ENCODE measurements at places on chromosomes 3 and 15.

DNA sequence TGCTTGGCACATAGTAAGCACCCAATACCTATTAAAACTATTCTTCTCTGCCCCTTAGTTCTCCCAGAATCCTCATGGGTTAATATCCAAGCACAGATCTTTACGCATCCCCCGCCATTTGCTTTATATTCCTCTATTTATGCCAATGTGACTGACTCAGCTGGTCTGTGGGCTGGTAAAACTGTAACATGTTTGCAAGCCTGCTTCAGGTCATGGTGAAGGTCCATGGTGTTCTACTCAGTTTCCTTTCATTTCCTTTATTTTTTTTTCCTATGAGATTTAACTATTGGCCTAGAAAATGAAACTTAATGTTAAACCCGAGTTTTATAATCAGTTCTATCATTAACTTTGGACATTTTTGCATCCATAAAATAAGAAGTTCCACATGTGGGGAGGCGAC, 47.0 kb downstream of the FRMD4B start:
- no peak for DNase-seq

DNA sequence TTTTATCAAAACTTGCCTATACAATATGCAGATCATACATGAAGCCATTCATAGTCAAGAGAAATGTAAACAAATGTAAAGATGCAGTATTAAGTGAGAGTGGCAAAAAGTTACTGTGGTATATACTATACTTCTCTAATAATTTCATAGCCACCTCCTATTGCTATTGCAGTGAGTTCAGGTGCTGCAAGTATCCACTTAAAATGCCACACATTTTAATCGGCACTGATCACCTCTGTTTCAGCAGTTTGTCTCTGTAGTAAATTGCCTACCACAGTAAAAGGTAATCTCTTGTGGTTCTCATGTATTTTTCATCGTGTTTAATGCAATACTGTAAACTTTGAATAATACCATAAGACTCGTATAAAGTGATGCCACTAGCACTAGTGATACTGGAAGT, 20.4 kb upstream of the FAH start:
- no peak for DNase-seq

DNA sequence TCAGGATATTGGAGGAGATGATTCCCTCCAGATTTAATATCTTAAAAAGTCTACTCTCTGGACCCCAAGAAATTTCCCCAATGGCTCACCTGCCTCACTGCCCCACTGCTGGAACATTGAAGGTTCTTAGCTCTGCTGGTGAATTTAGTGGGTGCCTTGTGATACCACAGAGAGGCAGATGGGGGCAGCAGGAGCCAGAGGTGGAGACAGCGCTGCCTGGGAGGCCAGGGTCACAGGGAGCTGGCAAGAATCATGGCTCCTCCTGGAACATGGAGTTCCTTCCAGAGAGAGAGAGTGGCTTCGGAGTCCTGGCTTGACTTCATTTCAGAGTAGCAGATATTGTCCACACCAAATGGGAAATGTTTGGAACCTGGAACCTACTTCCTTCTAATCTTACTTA, 263.5 kb upstream of the CFAP20DC start:
- peak; percentile 2 for DNase-seq

- DNase-seq: no peak
These were observed 67.5 kb upstream of the TJP1 start for GRCh38 chr15:29889542-29890329.

DNA sequence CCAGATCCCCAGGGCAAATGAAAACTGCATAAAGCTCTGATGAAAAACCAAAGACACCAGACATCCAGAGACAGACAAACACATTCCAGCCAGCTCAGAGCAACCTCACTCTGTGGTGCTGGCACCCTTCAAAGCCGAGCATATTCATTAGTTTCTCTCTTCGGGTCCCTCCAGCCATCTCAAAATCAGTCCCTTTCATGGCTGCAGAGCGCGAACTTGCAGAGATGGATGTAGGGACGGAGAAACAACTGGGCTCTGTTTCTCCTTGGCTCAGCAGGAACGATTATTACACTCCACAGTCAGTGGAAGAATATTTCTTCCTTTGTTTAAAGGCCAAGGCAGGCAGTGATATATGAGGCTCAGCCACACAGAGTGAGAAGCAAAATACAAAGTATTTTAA, 50.4 kb upstream of the SYN2 start:
- no peak for DNase-seq

- no peak for DNase-seq
These were observed 93.1 kb upstream of the SLC6A11 start for GRCh38 chr3:10722911-10723310.

DNA sequence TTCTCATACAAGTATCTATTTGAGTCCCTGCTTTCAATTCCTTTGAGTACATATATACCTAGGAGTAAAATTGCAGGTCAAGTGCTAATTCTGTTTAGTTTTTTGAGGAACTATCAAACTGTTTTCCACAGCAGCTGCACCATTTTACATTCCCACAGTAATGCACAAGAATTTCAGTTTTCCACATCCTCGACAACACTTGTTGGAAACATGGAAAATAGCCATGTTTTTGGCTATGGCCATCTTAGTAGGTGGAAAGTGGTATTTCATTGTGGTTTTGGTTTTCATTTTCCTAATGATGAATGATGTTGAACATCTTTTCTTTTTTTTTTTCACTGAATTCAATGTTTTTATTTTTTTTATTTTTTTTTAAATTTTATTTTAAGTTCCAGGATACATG, 44.4 kb upstream of the TNFAIP8L3 start:
- DNase-seq: no peak

DNA sequence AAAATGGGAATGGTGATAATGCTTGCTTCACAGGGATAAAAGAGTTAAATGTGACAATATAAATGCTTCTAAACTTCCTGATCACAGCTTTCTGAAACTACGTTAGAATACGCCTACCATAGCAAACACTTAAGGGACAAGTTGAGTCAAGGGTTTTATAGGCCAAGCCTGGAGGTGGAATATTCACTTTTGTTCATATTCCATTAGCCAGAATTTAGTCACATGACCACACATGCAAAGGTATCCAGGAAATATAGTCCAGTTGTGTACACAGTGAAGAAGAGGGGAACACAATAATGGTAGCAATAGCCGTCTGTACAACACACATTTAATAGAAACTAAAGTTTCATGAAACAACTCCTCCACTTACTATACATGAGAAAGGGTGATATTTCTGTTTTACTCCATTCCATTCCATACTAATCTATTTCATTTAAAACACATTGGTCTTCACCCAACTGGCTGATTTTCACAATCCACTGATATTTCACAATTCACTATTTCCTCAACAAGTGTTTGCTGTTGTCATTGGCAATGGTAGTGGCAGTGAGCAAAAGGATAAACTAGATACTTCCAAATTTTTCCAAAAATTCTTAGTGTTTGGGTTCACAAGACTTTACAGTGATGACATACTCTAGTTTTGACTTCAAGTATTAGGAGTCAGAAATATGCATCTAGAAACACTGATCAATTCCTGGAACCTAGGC, 270.9 kb downstream of the ERC2 start:
- no peak for DNase-seq

GRCh38 chr3:45994419-45995235, 997 bp downstream of the FYCO1 start:
- peak; percentile 1 for DNase-seq

- DNase-seq: no peak
These were observed at the start of gene PIGZ for GRCh38 chr3:196968233-196969133. Gene PIGZ, minus strand, starts transcription at chr3:196968833. Its CDS starts 16,802 bp downstream, at chr3:196952031.

GRCh38 chr3:197501879-197502620, 53.7 kb downstream of the BDH1 start:
- peak; percentile 28 for DNase-seq

GRCh38 chr3:13017361-13018042, 55.7 kb downstream of the IQSEC1 start:
- no peak for DNase-seq

DNA sequence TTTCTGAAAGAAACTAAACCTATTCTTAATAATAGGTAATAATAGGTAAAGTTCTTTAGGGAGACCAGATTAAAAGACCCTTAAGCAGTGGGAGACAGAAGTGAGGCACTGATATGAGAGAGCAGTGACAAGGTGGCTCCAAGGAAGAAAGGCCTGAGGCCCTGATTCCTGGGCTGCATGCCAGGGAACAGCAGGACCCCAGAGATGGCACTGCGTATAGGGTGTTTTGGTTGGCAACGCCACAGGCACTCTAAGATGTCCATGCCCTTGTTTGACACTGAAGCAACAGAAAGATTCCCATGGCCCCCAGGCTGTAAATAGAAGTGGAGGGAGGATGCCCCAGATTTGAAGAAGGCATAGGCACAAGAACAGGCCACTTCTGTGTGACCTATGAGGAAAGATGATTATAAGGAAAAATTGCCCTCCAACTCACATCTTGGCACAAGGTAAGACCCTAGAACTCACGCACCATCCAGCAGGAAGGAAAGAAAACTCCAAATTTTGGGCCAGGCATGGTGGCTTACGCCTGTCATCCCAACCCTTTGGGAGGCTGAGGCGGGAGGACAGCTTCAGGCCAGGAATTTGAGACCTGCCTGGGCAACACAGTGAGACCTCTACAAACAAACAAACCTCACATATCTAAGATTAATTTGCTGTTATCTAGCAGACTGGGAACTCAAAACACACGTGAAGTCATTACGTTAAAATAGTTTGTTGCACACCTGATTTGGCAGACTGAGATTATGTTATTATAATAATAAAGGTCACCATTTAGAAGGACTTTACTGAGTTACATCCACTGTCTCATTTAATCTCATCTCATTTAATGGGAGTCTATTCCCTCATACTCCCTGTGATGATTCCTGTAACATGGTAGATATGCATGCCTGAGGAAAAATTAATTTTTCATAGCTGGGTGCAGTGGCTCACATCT, 10.5 kb upstream of the BLM start:
- no peak for DNase-seq

- DNase-seq: no peak
These were observed 415.2 kb downstream of the RAP2B start for GRCh38 chr3:153577059-153577736.

- DNase-seq: no peak
These were observed 141.3 kb downstream of the ADAM10 start for GRCh38 chr15:58608129-58608590.

DNA sequence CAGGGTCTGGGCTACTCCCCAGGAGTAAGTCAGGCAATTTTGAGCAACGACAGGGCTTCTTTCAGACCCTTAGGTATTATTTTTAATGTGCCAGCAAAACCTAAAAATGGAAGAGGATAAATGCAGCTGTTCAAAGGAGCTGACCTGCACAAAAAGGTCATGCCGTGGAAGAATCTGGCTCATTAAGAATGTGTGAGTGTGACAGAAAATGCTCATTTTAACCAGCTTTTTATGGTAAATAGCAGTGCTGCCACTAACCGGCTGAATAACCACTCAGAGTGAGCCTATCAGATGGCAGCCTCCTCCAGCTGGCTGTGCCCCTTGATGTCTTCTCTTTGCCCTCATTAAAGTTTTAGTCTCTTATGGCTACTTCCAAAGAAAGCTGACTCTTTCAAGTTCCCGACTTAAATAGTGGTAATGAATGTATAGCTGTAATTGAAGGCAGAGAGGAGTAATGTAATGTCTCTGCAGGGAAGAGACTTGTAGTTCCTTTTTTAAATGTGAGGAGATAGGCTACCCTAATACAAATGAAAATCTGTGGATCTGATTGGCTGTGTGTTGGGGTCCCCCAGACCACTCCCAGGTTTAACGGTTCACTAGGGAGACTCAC, 9.5 kb upstream of the FSTL1 start:
- no peak for DNase-seq

GRCh38 chr3:171494457-171495109, 34.4 kb upstream of the TNIK start:
- no peak for DNase-seq

- DNase-seq: no peak
These were observed 50.3 kb downstream of the CHSY1 start for GRCh38 chr15:101201411-101202174.

- DNase-seq: peak; percentile 35
These were observed 496.2 kb downstream of the FHIT start for GRCh38 chr3:60755094-60755493.

DNA sequence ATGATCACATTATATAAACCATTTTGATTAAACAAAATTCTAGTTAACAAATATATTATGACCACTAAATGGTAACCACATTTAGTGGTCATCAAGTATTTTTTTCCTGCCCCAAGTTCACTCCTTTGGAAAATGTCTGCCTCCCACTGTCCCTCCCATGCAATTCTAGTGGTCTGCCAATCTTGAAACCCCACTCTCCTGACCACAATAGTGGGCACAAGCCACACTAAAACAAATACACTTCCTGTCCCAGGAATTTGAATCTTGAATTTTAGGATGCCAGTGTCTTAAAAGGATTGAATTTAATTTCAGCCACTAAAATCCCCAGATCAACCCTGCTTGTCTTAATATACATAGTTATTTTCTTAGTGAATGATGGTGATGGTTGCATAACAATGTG, 14.0 kb upstream of the GPR156 start:
- no peak for DNase-seq

- peak; percentile 28 for DNase-seq
These were observed 520 bp downstream of the SLC26A6 start for GRCh38 chr3:48634661-48635221.

DNA sequence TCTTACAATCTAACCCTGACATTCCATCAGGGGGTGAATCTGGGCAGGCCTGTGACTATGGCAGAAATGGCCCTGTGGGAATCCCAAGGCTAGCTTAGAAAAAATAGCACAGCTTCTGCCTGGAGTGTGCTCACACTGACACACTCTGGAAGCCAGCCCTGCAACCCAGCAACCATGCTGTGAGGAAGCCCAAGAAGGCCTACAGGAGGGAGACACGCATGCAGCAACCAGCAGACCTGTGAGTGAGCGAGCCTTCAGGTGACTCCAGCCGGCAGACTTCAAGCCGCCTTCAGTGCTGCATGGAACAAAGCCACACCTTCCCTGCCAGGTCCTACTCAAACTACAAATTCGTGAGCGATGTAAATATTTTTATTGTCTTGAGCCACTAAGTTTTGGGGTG, 26.1 kb downstream of the RAB6B start:
- DNase-seq: no peak

GRCh38 chr15:93517176-93517575, 428.2 kb upstream of the RGMA start:
- DNase-seq: no peak

DNA sequence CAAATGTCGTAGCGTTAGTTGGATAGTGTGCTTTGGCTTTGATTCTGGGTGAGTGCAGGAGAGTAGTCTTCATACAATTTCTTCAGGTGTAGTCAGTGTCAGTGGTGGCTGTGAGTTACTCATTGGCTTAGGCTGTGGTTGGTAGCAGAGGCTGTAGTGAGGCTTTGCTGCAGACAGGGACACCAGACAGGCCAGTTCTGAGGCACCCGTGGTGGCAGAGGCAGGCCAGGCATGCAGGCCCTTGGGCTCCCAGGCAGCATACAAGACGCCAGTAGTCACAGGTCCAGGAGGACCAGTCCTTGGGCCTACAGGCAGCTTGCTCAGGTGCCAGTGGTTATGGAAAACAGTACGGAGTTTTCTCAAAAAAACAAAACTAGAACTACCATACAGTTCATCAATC, 61.3 kb downstream of the DMXL2 start:
- DNase-seq: no peak

DNA sequence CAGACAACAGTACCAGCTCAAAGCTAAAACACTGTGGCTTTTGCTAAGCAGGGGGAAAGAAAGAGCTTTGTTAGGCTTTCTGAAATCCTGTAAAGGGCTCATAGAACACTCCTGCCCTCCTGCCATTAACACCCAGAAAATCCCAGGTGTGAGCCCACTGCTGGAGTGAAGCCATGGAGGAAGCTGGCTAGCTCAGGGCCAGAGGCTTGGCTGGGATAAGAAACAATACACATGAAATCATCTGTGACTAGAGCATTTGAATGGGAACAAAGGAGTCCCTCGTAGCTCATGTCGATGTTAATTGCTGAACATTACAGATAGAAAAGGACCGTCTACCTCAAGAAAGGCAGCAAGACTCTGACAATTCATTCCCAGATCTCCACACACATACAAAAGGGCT, 23.5 kb downstream of the RUVBL1 start:
- DNase-seq: no peak

All from SHP77 (cell line).